Hematopoietic multipotent progenitor cell treated with erythropoietin and hydrocortisone succinate and interleukin-3 and kit ligand, for 4 days (in vitro differentiated cells): ENCODE measurements at places on chromosomes 16 and 17.

DNA sequence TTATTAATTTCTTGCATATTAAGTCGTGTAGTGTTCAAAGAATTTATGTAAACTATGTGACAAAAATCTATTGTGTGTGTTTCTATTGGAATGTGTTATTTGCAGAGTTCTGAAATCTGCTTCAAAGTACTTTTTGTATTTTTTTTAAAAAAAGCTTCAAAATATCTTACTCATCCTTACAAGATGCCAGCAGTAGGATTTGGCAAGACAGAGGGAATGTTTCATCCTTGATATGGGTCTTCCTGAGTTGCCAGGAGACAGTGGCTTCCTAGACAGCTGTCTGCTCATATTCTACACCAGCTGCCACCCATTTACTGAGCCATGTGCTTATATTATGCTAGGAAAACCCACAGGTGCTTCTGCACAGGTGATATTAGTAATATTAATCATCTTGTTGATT is 36.4 kb downstream of the EFCAB5 start:
- no peak for DNase-seq

DNA sequence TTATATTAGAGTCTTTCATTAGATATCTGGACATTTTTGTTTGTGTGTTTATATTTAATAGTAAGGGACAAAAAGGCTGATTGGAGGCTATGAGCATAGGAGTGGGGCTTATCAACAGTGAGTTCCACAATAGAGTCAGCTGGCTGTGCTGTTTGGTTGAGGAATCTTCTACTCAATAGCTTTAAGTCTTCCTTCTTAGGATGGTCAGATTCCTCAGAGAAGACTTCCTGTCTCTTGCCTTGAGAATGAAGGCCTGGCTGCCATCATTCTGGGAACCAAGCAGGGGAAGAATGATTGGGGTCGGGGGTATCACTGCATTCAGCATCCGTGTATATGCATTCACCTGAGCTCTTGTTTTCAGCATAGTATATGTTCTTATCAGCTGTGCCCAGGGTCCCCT is 31.9 kb upstream of the ABCC11 start:
- DNase-seq, result no peak

DNA sequence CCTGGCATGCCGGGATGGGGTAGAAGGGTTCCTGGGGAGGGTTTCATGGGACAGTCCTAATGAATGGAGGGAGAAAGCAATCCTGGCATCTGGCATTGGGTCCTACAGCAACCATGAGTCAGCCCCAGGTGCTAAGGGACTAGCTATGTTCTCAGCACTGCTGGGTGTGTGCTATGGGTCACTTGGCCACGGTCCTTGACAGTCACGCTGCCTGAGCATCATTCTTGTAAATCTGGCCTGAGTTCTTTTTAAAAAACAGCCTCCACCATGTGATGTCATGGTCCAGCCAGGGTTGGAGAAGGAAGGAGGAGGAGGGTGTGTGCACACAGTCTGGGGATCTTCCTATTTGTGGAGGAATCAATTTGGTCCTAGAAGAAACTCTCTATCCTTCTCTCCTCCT is 6.2 kb upstream of the RAMP2 start:
- no peak for DNase-seq

DNA sequence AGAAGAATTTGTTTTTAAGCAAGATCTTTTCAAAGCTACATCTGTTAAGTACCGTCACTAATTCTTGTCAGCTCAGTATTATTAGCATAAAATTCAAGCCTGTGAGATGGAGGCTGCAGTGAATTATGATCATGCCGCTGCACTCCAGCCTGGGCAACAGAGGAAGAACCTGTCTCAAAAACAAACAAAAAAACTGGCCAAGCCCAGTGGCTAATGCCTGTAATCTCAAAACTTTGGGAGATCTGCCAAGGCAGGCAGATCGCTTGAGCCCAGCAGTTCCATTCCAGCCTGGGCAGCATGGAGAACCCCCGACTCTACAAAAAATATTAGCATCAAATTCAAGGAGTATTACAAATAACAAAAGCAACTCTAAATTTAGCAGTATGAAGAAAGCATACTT is 88.0 kb downstream of the STXBP4 start:
- peak; percentile 36 for DNase-seq

DNA sequence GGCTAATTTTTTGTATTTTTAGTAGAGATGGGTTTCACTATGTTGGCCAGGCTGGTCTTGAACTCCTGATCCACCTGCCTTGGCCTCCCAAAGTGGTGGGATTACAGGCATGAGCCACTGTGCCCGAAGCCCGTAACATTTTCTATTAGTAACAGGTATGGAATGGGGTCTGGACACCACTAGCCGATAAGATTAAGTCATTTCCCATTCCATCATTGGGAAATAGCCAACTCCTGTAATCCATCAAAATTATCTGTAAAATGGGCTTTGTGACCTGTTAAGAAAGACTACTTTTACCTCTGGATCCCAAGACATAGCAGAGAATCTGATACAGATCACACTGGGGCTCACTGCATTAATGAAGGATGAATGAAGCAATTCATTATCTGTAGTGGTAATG is 3.9 kb upstream of the LUC7L3 start:
- peak; percentile 20 for DNase-seq

- DNase-seq, result peak; percentile 31
Observed at GRCh38 chr16:62240722-62241121, 204.5 kb upstream of the CDH8 start.

DNA sequence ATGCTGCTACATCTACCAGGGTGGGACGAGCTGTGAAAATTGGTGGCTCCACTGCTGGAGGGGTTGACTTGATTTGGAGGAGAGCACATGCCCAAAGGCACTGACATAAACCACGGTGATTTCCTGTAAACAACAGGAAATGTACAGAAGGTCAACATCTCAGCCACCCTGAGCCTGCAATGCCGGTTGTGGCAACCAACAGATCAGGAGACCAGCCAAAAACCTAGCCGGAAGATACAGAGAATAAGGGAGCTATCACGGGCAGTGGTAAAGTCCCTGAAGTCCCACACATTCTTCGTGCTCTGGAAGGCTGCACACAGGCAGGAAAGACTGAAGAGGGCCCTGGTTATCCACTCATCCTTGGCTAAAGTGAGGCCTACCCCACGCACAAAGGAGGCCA is 56.2 kb downstream of the ADCY9 start:
- DNase-seq, result no peak

DNA sequence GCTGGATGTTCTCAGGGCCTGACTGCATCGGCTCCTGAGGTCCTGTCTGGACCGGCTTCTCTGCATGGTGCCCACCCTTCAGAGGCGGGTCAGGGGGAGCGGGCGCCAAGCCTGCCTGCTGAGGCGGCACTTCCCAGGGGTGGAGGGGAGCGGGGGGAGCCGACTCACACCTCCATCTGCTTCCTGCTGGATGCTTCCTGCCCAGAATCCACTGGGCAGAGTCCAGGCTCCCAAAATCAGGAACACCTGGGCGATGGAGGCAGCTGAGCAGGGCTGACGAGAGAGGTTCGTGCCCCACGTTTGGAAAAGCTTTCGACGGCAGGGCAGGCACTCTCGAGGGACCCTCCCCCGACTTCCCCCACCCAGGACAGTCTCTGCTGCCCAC is 42.2 kb downstream of the TIMM22 start:
- no peak for DNase-seq

GRCh38 chr16:14232106-14232864 is 161.2 kb downstream of the MRTFB start:
- DNase-seq, result no peak
